ENCODE measurements at places on chromosomes 13 and 19.

DNA sequence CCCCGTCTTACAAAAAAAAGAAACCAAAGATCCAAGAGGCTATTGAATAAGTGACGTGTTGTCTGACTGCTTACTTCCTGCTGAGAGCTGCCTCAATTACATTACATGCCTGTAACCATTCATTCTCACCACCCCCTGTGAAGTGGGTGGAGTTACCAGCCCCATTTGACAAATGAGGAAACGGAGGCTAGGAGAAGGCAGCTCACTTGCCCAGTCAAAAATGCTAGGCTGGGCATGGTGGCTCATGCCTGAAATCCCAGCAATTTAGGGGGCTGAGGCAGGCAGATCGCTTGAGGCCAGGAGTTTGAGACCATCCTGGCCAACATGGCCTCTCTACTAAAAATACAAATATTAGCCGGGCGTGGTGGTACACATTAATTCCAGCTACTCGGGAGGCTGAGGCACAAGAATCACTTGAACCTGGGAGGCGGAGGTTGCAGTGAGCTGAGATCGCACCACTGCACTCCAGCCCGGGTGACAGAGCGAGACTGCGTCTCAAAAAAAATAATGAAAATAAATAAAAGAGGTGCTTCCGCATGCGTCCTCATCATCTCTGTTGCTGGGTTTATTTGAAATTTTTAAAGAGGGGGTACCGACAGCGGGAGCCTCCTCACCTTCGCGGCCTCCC, 499 bp downstream of the LSM7 start:
- DNase-seq: no peak

DNA sequence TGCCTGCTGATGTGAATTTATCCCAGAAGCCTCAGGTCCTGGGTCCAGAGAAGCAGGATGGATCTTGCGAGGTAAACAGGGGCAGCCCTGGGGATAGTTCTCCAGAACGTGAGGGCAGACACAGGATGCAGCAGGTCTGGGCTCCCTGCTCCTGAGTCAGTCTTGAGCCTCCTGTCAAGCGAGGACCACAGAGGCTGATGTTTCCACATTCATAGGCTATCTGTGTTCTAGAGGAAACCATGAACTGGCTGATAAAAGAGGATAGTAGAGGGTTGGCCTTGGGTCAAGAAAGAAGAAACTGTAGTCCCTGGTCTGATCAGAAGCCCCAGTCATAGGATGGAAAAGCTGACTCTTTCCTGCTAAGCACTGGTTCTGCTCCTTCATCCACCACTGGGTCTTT, 2.2 kb downstream of the ZNF175 start:
- no peak for DNase-seq

- no peak for DNase-seq
Observed at GRCh38 chr19:32070101-32070500, 275.3 kb upstream of the ZNF507 start.

DNA sequence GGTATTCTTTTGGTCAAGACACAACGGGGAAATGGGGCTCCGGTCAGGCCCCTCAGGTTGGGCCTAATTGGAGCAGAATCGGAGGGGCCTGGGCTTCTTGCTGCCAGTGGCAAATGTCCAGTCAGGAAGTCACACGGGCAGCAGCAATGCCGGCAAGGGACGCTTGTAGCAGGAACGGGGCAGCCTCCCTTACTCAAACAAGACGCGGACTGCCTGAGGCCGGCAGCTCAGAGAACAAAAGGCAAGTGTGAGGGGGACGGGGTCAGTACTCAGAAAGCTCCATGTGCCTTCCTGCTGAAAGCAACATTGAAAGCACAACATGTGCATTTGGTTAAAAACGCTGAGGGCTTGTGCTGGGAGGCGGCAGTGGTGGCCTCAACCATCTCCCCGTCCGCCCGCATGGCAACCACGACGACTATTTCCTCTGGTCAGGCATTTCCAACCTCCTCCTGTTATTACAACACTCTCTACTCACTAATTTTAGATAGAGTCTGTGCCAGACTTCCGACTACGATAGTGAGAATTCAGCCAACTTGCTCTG, 20.5 kb upstream of the RASA3 start:
- no peak for DNase-seq

DNA sequence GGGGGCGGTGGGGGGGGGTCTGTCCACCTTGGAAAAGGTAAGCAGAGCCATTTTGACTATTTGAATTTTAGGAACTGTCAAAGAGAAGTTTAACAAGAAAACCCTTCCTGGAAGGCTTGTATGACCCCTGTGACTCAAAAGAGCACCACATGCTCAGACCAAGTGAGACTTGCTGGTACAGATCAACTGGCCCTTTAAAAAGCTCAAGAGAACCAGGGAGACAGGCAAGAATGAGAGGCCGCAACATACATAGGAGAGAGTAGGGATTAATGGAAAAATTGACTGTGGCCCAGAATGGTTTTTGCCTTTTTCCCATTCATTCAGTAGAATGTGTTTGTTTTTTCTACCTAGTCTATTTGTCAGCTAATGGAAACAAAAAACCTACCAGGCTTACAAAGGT, 26.2 kb upstream of the ATP8A2 start:
- DNase-seq: no peak

DNA sequence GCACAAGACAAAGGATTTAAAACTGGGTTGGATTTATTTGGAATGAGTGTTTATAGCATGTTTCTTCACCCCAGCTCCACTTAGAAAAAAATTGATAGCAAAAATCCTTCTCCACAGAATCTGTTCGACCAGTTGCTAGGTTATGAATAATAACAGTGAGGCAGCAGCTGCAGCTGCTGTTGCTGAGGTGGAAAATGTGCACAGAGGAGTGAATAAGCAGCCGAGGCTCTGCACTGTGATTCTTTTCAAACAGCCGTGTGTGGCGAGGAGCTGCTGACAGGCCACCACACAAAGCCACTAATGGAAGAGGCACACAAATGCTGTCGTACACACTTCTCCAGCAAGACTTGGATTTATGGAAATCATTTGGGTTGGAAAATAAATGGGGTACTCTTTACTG, 6.4 kb upstream of the RASL11A start:
- DNase-seq: no peak

GRCh38 chr13:19737844-19738557, 44.7 kb downstream of the PSPC1 start:
- DNase-seq: no peak

GRCh38 chr13:100540621-100541020, 48.0 kb downstream of the GGACT start:
- DNase-seq: no peak

- DNase-seq: no peak
Observed at GRCh38 chr13:30165796-30166195, 141.6 kb downstream of the KATNAL1 start.

DNA sequence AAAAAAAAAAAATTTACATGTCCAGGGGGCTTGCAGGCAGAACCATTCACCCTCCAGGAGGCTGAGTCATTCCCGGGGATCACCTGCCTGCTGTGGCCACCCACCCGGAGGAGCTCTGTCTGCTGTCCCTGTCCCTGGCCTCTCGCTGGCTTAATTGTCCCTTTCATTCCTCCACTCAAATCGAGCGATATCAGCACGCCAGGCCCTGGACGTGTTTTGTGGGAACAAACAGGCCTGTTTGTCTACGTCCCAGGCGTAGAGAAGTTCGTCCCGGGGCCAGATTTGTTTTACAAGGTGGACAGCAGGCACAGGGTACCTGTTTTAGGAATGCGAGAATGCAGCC, 21.2 kb downstream of the SULT2B1 start:
- DNase-seq: no peak

DNA sequence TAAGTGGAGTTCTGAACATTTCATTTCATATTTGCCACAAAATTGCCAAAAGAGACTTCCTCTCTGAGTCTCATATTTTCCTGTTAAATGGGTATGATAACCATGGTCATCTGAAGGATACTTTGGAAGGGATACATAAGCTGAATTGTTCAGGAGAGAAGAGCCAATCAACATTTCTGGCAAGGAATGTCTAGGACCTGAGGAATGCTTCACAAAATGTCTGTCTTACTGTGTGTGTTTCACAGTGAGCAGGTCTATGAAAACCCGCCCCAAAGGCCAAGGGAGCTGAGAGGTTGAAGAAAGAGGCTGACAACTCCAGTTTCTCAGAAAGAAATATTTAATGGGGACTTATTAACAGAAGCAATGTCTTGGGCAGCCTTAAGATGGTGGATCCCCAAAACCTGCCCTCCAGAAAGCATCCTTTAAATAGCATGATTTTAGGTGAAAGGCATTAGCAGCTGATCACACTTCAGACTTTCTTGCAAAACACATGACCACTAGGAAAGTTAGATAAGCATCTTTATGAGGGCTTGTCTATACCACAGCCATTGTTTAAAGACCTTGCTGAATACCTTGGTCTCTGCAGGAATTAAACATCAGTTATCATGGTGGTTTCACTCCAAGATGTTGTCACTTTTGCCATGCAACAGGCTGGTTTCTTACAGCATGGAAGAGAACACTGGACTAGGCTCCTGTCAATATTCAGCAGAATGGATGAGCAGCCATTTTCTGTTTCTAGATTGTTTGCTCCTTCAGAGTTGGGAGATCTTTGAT, 78.9 kb downstream of the TNFSF11 start:
- DNase-seq: no peak

DNA sequence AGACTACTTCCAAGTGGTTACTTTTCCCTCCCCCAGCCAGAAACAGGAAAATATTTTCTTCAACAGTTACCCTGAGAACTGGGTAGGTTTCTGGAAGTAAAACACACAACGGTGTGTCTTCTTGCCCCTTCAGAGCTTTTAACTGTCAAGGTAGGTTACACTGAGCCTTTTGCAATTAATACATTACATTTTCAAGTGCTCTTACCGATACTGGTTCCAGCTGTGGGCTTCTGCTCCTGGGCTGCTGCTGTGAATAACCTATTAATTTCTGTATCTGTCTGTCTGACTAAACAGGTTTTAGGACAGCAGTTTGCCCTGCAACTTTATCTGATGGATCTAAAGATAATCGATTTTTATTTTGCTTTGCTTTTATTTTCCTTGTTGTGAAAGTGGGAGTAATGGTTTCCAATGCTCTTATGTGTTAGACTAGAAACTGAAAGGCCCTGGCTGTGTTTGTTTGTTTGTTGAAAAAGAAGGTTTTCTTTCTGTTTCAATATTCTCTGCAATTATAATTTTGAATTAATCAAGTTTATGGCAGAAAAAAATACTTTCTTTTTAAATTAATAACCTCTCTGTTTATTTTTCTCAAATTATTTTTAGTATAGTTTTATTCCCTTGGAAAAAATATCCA, 196.7 kb upstream of the SLITRK6 start:
- no peak for DNase-seq

DNA sequence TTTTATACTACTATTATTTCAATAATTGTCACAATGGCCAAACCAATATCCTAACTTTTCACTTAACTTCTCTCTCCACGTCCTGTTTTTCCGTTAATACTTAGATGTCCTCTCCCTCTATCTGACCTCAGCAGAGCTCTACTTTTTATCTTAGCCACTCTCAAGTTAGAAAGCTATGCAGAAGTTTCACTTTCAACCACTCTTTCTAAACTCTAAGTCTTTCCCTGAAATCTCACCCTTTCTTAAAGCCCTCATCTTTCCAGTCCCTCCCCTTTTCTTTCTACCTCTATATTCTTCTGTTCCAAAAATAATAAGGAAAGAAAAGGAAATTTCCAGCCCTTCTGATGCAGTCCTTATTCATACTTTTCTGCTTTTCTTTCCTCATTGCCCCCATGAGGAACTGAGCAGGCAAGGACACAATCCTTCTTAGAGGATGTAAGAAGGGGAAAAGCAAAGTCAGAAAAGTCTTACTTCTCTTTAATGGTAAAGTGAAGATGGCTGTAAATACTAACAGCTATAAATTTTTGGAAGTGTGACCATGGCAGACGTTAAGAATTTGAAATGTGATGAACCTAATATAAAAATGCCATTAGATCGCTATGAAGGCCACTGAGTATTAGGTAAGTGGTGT, 23.0 kb downstream of the FAM216B start:
- no peak for DNase-seq

DNA sequence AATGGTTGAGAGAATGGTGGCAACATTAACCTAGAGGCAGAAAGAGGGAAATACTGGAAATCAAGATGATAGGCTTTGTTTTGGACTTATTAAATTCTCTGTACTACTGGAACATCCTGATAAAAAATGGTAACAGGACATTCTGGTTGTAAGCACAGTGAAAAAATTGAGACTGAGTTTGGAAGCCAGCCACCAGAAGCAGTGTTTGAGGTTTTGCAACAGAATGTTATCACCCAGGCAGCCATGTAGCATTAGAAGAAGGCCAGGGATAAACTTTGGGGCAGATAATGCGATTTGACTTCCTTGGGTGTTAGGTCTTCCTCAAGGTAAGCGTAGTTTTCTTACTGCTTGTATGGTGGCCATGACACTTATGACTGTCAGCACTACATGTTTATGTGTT, 307.4 kb downstream of the ATP8A2 start:
- DNase-seq: no peak

- DNase-seq: no peak
Observed at GRCh38 chr19:38506723-38507550, 73.4 kb downstream of the RYR1 start.

GRCh38 chr13:92221916-92222315, 823.5 kb downstream of the GPC5 start:
- DNase-seq: no peak

DNA sequence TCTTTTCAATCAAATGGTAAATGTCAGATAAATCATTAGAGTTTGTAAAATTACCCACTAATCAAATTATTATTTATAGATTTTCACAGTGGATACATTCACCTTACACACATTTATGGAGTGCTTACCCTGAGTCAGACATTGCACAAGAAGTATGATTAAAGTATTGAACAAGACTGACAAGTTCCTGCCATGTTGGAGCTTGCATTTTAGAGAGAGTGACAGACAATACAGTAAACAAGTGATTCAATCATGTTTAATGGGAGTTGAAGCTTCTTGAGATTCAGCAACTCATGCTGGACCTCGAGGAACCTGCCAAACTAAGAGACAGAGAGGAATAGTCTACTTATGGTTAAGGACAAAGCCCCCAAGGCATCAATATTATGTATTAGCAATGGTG, 487.8 kb downstream of the PCDH17 start:
- no peak for DNase-seq

- no peak for DNase-seq
Observed at GRCh38 chr13:43489233-43489632, 297.5 kb downstream of the ENOX1 start.

- DNase-seq: no peak
Observed at GRCh38 chr19:7908742-7909461, 5.2 kb downstream of the MAP2K7 start.

DNA sequence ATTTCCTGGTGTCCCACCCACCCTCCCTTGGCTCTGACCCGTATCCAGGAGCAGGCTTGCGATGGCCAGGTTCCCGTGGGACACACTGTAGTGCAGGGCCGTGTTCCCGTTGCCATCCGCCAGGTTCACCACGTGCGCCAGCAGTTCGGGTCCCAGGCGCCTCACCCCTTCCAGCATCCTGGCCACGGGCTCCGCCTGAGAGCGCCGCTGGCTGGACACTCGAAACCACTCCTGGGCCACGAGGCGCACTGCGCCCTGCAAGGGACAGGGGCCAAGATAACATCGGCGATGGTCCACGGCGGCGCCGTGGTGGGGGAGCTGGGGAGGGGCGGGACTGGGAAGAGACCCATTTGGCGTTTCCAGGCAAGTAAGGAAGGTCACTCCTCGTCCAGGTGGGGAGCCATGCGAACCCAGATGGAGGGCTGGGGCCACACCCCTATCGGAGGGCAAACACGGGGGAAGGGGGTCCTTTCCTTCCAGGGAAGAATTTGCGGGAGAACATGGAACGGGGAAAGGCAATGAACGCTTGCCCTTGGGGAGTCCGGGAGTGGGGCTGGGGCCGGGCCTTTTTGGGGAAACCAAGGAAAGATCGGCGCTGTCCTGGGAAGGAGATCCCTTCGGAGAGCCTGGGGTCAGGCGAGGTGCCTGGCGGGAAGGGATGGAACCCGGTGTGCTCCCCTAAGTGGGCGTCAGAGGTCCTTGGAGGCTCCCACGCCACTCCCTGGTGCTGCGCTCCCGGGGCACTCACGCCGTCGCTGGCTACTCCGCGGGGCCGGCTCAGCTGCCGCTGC, 9.9 kb downstream of the KANK3 start:
- no peak for DNase-seq
